ENCODE measurements at places on chromosomes 6 and 20.

- no peak for DNase-seq
Measured at GRCh38 chr6:72374857-72375256, 247.0 kb upstream of the KCNQ5 start.

GRCh38 chr6:53282741-53283140, 66.0 kb downstream of the ELOVL5 start:
- DNase-seq = no peak

DNA sequence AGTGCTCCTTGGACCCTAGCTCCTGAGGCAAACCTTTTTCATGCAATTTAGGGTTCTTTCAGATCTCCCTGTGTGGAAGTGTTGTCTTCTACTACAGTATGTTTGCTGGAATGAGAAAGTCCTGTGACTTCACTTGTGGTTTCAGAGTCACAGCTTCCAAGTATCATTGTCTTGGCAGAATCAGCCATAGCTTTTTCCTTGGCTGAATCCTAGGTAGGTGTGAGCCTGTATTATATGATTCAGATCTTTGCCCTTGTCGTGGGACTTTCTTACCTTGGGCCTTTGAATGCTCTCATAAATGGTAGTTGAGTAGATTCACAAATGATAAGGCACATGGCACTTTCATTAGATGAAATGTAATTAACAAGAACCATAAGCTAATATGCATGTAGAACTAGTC, 16.5 kb downstream of the CARMIL1 start:
- no peak for DNase-seq

- DNase-seq = no peak
Measured at GRCh38 chr20:23024701-23025100, 10.4 kb upstream of the SSTR4 start.

DNA sequence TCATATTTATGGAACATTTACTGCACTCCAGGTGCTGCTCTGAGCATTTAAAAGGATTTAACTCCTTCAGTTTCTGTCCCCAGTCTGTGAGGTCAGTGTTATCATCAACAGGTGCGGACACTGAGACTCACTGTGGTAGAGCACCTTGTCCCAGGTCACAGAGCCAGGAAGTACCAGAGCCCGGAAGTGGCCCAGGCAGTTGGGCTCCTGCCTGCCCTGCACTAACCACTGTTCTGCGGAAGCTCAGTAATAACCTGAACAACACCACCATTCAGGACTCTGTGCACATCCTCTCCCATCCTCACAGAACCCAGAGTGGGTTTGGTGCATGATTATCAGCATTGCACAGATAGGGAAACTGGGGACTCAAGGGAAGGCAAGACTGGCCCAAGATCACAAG, 16.8 kb upstream of the SIRPG start:
- DNase-seq = no peak

GRCh38 chr20:15528391-15529111, 1044.7 kb downstream of the KIF16B start:
- no peak for DNase-seq

DNA sequence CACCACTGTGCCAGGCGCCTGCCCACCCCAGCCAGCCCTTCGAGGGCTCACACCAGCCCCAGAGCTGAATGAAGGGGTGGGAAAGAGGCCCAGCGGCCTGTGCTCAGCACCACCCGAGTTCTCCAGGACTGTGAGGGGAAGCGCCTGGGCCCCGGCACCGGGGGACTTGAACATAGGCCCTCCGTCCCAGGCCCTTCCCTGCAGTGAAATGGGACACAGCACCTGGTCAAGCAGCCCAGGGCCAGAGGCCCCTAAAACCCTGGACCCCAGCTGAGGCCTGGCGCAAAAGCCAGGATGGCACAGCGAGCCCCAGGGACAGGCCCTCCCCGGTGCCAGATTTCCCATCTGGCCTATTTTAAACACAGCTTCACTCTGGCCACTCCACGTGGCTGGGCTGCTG, 4.0 kb downstream of the KCNQ2 start:
- DNase-seq = no peak

- no peak for DNase-seq
Measured at GRCh38 chr6:129709196-129709768, 695 bp downstream of the ARHGAP18 start.

DNA sequence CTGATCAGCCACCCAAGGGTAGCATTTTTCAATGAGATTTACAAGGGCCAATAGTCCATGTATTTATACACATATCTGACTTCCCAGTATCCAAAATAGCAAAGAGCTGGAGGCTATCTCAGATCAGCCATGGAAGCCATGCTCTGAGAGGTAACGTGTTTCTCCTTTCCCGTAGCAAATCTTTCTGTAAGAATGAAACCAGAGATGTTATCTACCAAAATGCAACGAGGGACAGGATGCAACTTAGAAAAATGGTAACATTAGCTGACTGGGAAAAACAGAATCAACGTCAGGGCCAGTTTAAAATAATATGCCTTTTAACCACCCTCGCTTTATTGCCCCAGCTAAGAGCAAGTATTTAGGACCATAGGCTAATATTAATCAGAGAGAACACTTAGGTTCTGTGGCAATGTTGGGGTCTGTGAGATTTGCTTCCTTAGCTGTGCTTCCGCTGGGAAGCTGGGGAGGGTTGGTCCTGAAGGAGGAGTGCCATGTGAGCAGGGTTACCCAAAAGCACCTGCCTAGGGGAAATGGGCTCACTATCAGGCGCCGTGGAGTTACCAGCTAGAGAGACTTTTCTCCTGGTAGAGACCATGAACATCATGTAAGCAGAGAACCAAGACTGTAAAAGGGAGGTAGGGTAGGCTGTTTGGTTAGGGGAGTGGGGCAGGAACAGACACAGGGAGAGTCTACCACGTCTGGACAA, 1.2 kb downstream of the ZNF831 start:
- no peak for DNase-seq

GRCh38 chr6:143505537-143505936, 6.0 kb downstream of the FUCA2 start:
- no peak for DNase-seq

- DNase-seq = no peak
Measured at GRCh38 chr6:65071480-65071879, 635.5 kb downstream of the EYS start.

DNA sequence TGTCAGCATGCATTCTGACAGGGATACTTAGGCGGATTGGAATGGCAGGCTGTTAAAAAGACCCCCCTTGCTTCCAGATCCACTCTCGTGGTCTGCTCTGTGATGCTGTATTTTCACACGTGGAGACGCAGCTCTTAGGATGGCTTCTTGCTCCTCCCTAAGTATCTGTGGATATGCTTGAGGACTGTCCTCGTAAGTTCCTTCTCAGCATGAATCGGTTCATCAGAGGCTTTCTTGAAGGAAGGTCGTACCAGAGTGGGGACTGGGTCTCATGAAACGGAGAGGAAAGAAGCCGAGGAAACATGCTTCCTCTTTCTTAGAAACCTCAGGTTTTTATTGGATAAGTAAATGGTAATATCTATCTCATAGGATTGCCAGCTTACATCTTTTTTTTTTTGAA, 220.4 kb downstream of the FARS2 start:
- no peak for DNase-seq

DNA sequence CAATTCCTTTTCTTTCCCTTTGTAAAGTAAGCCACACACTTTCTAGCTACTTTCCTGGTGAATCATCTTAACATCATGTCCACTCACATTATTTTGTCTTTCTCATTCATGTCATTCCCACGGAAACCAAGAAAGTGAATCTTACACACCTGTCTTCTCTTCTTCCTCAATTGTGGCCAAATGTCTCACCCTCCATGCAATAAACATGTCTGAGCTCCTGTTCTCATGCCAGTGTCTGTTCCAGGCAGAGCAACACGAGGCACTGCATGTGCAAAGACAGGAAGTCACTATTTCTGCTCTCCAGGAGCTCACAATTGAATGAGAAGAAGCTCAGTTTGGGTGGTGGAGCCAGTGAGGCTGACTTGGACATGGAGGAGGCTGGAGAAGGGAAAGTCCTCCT, 29.0 kb upstream of the TMEM244 start:
- no peak for DNase-seq

DNA sequence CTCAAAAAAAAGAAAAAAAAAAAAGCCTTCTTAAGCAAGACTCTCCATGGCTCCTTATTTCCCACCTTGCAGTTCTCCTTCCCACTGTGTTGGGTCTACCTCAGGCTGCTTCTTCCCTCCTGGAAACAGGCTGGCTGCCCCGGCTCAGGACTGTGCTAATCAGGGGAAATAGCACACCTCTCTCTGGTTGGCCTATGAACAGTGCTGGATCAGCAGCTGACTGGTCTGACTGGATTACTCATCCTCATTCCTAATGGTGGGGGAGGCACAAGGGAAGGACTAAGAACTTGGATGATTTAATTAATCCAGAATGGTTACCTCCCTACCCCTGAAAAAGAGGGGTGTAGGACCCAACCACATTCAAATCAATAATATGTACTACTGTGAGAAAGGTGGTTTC, 3.9 kb upstream of the SRSF3 start:
- DNase-seq = no peak

DNA sequence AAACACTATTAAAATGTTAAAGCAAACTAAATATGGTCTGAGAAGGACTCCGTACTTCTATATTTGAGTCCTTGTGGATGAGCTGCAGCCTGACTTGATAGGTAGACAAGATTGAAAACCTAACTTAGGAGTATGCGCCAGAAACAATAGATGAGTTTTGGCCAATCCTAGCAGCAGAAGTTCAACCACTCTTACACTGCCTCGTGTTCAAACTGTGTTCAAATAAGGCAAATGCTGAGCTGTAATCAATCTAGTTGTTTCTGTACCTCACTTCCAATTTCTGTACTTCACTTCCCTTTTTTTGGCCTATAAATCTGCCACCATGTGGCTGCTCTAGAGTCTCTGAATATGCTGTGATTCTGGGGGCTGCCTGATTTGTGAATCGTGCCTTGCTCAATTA, 13.2 kb upstream of the SERINC1 start:
- DNase-seq = no peak

GRCh38 chr6:40369891-40370290, 217.3 kb downstream of the LRFN2 start:
- DNase-seq = no peak

DNA sequence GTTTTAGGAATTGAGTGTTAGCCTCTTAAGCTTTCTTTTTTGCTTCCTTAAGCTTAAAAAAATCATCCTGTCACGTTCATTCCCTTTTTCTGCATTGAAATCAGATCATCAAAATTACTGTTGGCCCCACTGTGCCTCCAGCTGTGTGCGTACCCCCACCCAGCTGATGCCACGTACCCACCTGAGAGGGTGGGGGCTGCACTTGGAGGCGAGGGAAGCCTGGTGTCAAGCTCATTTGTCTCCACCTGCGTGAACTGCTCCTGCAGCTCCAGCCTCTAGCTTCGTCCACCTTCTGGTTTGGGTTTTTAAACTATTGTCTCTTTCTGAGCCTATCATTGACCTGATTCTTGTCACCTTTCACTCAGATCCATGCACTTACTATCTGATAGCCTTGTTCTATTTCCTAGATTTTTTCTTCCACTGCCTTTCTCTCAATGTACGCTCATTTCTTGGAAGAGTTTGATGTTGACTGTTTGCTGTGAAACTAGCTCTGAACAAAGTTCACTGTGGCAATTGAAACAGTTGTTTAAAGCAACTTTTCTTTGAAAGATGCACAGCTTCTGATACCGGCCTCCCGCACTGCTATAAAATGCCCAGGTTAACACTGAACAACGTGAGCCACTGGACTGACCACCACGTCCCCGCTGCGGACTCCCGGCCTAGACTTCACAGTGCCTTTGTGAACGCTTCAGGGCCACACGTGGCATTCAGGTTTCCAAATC, 30.0 kb upstream of the IRF4 start:
- no peak for DNase-seq

DNA sequence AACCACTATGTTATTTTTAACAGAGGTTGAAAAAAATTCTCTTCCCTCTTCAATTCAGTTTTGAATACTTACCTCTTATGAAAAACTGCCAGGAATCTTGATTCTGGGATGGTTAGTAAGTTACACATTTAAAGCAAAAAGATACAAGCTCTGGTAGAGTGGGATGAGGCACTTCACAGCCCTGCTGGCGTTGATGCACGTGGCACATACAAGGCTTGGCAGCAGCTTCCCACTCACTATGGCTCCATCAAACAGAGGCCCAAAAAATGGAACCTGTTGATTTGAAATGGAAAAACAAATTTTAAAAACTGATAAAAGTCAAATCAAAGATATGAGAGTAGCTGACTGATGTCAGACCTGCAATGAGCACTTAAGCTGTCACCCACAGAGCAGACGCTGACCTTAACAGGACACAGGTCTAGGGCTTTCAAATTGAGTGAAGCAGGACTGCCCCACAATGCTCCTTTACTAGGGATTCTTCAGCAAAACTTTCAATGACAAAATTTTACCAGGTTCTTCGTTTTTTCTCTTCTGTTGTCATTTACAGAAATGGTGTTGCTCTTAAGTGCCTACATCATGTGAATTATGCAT, 104.9 kb downstream of the INSM1 start:
- DNase-seq = no peak

DNA sequence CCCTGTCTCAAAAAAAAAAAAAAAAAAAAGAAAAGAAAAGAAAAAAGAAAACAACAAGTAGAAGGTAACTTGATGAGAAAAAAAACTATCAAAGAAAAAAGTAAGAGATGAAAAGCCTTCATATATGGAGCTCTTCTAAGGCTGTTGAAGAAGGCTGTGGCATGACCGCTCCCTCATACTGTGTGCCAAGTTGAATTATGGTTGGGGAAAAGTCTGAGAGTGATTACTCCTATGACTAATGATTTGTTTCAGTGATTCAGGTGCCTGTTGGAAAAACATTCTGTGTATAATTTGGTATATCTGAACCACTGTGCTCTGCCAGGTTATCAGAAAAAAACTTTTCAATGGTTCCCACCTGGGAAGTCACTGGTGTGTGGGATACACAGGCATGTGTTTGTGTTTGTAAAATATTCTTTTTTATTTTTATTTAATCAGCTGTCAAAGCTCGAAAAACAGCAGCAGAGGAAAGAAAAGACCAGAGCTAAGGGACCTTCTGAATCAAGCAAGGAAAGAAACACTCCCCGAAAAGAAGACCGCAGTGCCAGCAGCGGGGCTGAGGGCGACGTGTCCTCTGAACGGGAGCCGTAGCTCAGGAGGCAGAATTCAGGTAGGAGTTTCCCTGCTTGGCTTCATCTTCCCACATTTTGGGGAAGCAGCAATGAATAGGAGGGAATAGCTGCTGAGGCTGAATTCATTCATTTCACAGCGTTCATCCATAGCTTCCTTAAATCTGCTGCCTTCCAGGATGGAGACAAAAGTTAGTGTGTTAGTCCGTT, 69.7 kb upstream of the SCP2D1 start:
- no peak for DNase-seq

DNA sequence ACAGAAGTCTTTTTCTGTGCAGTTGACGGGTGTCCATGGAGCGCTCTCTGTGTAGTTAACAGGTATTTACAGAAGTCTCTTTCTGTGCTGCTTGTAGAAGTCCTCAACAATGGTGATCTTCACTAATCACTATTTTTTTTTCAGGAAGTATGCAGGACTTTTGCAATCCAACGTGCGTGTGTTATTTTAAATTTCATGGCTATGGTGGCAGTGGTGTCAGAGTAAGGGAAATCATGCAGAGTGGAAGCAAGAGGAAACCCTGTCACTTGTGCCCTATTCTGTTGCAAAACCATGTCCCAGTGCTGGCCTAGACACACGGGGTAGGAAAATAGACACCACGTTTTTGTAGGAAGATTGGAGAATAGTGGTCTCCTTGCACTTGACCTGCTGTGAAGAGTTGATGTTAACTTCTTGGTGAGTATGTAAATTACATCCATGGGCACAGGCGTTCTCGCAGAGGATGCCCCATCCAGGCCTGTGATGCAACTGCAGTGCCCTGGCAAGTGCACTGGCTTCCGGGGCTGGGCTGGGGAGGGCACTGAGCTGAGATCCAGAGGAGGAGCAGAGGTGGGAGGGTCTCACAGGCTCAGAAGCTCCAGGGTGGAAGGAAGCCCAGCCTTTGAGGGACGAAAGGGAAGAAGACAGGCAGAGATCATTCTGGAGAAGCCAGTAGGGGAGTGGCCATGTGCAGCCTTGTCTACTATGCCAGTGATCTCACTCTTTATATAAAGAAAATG, 146.5 kb downstream of the SYCP2 start:
- DNase-seq = no peak

Data from MM.1S (cell line).